Stimulated activated CD8-positive, alpha-beta memory T cell treated with anti-CD3 and anti-CD28 coated beads, Interleukin-4, amount 100 ng/mL, for 4 hours (primary cell): ENCODE measurements at places on chromosomes 11 and 22.

DNA sequence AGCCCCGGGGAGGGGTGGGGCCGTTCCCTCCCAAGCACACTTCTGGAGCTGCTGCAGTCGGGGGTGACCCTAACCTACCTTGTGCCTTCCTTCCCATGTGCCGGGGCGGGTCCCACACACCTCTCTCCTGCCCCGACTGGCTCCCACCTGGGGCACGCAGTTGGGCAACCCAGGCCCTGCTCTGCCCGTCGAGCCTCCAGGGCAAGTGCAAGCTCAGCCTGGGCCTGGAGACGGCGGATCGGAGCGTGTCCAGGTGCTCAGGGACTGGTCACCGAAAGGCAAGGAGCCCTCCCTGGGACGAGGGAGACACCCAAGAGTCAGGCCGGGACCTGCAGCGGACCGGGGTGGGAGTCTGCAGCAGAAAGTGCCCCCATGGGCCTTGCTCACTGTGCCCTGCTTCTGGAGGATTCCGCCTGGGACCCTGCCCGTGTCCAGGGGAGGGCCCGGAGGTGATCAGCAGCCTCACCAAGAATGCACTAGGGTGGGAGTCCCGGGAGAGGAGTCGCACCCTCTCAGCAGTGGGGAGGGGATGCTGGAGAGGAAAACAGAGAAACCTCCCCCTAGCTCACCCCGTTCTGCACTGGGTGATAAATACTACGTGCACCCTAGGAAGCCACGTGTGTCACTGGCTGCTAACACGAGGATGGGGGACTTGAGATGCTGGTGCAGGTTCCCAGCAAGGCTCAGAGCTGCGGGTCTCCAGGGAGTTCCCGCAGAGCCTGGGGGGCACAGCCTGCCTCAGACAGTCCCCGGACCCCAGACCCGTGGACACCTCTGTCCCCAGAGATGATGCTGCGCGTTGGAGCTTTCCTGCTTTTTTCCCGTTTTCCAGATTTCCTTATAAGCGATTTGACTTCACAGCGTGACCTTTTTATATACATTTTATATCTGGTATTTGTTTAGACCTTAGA lies 5.2 kb upstream of the GATD1 start:
- DNase-seq = no peak

- no peak for DNase-seq
Observed at GRCh38 chr22:27746918-27747317, 54.6 kb downstream of the MN1 start.

DNA sequence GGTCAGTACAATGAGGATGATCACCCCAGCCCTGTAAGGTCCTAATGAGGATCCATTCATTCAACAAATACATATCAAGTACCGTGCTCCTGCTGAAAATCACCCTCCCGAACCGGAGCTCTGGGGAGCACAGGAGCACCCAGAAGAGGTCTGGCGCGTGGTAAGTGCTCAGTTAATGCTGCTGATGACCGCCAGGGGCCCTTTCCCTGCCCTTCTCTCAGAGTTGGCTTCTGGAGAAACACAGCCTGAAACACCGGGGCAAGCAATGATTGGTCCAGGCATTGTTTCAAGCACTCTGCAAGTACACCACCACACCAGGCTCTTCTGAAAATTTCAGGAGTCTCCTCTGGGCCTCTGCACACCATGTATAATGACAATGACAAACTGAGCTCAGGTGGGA lies 3.8 kb upstream of the CCDC86 start:
- no peak for DNase-seq

DNA sequence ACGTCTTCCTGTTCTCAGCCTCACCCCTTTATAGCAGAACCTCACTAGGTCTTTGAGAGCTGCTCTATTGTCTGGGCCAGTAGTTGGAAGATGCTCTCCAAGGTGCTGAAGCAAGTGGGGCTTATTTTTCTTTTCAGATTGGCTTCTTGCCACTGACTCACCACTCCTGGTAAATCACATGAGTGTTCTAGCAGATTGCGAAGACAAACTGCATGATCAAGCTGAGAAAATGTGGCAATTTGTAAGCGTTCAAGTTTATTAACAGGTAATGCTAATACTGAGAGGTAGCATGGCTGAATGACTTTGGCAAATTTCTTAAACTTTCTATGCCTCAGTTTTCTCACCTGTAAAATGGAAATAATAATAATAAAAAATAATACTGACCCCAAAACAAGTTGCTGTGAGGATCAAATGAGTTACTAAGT lies 59.2 kb downstream of the CACNG2 start:
- no peak for DNase-seq

DNA sequence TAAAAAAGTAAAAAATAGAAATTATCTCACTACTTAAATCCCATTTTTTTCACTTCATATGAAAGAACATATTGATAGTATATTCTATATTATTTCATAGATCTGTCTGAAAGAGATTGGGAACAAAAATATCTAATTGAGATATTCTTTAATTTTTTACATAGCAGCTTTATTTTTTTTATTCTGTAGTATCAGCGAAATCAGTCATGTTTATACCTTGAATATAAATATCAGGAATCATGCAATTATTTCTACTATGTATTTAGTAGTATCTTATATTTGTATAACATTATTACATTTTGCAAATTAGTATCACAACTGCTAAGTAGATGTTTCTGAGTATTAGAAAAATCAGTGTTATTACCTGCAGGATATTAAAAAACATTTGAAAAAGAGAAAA lies 20.4 kb downstream of the C11orf54 start:
- DNase-seq = no peak

- peak; percentile 40 for DNase-seq
Observed at GRCh38 chr11:78079232-78080083, at the start of gene NDUFC2. Gene NDUFC2, minus strand, starts transcription at chr11:78079862. Its CDS starts 118 bp downstream, at chr11:78079744.

GRCh38 chr22:38733329-38733723 lies 22.5 kb downstream of the SUN2 start:
- DNase-seq = no peak

DNA sequence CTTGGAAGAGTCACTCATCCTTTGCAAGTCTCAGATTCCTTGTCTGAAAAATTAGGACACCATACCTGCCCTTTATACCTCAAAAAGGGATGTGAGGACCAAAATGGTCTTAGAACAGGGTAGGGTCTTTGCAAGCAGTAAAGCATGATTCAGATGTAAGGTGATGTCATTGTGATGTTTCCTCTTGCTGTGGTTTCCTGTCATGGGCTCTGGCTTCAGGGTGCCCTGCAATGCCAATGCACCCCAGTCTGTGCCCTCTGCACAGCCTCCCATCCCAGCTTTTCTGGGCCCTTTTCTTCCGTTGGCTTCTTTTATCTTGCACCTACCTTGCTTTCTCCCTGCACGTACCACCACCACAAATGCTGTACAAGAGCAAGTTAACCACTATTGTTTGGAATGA lies 87.8 kb upstream of the NNMT start:
- DNase-seq = no peak

GRCh38 chr22:46373921-46374662 lies 38.6 kb downstream of the TRMU start:
- no peak for DNase-seq

DNA sequence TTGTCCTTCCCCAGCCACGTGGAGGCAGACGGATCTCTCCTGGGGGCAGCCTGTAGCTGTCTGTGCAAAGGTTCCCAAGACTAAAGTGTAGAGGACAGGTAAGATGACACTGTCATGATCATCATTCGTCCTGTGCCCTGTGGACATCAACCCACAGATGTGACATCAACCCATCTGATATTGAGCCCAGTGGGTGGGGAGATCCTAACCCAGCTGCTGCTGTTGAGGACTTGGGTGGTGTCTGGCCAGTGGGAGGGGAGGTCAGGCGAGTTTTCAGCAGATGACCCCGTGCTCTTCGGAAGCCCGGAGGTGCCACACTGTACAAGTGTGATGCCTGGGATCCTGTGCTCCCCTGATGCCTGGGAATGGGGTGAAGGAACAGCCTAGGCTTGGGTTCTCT lies 1.2 kb upstream of the GAL start:
- no peak for DNase-seq

DNA sequence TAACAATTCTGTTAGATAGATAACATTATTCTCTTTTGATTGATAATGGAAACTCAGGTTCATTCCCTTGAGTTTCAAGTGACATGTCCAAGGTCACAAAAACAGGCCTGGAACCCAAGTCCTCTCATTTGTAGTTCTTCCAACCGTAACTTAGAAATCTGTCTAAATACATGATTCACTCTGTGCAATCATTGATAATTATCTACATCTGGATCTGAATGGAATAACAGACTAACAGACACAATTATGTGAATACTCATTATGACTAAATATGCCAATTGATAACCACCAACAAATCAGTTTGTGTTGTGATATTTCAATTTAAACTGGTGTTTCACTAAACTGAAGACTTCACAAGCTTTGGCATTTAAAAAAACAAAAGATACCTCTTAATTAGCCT lies 71.0 kb downstream of the RBFOX2 start:
- DNase-seq = no peak

GRCh38 chr22:19764636-19765476 lies 4.3 kb downstream of the TBX1 start:
- DNase-seq = no peak

DNA sequence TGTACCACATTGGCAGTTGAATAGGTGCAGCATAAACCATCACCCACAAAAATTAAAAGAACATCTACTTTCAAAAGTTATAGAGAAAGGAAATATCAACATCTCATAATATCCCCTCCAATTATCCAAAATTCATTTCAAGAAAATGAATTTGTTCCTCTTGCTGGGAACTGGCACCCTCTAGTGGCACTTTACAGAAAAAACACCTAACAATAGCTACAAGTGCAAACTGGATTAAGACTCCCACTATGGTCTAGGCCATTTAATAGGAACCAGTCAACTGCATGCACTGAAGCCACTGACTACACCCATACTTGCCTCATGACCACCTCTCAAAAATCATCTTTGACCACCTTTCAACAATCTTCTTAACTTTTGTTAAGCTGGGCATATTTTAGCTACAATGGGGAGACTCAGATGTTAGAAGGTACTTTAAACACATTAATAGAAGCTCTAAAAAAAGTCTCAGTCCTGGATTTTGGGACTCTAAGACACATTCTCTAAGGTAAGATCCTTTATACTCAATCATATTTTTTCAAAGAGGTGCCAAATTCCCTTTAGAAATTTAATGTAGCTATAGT lies 17.3 kb downstream of the TRAF6 start:
- no peak for DNase-seq

DNA sequence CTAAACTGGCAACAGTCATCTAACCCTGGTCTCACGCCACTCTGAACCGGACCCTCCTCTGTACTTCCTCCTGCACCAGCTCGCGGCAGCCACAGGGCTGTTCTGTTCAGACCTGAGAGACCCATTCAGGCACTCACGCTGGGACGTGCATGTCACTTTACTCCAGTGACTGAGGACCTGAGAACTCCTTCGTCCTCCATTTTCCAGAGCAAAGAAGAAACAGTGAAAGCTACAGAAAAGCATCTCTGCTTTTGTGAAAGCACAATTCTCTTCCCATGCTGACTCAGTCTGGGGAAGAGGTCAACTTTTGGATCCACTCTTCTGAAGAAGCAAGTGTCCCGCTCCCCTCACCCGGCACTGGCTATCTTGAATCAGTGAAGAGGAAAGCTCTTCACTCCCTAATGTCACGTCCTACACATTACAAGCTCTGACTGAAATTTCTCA lies 24.5 kb downstream of the PISD start:
- DNase-seq = no peak

DNA sequence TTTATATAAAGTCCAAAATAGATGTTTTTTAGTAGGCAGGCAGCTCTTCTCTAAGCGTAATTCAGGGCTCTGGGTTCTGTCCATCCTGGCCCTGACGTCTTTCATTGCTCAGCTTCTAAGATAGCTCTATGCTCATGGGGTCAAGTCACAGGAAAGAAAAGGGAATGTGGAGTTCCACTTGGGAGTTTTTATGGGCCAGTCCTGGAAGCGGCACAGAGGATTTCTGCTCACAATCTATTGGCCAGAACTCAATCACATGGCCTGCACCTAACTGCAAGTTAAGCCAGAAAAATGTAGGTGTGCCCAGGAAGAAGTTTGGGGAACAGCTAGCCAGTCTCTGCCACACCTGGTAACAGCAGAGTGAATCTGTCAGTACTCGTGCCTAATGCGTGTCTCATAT lies 7.4 kb upstream of the ZBTB16 start:
- DNase-seq = no peak

- no peak for DNase-seq
Observed at GRCh38 chr11:4454021-4454420, 4.9 kb downstream of the OR52K2 start.

DNA sequence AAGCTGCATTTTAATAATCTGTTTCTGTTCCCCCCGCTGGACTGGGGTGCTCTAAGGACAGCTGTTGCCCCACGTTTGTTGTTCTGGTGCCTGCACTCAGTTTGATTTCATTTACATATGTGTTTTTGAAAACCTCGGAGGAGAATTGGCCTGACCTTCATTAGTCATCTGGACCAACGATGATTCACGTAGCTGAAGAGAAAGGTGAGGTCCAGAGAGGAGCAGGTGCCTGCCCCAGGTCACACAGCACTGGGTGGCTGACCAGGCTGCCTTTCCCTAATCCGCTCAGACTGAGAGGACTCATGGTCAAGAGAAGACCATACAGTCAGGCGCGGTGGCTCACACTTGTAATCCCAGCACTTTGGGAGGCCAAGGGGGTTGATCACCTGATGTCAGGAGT lies 3.8 kb downstream of the CSDC2 start:
- no peak for DNase-seq

- no peak for DNase-seq
Observed at GRCh38 chr11:84763931-84764330, 863.2 kb downstream of the DLG2 start.

GRCh38 chr22:23583836-23584235 lies 3.7 kb upstream of the IGLL1 start:
- DNase-seq = no peak

DNA sequence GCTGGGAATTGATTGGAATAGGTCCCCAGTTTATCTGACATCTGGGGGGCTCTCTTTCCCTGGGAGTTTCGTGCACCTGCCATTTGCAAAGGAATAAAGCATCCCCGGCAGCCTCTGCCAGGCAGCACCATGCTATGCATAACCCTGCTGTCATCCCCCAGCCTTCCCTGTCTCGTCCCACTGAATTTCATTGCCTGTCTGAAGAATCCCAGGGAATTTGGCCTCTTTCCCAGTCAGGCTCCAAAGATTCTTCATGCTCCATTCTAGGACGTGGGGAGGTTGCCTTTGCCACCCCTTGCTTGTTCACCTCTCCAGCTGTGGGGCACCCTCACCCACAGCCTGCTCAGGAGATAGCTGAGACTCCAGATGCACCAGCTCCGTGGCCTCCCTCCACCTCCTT lies 195.1 kb upstream of the TBCEL start:
- DNase-seq = no peak

GRCh38 chr11:65506772-65507505 lies 8.1 kb downstream of the MALAT1 start:
- DNase-seq = no peak

GRCh38 chr22:39575552-39575825 lies 4.9 kb downstream of the CACNA1I start:
- DNase-seq = no peak

GRCh38 chr22:24594569-24595120 lies 1.8 kb upstream of the LRRC75B start:
- no peak for DNase-seq
